ENCODE measurements at places on chromosomes 2 and 18.

DNA sequence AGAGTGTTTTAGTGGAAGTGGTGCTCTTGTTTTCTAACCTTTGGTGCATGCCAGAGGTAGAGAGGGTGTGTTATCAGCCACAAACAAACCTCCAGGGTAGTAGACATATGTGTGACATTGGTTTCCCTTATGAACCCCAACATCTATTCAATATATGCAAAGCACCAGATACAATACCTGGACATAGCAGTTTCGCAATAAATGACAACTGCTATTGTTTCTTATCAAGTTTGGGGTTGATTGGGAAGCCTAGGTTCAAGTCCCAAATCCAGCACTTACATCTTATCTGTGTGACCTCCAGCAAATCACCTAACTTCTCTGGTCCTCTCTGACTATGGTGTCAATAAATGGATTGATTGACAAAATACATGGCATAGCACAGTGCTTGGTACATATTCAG, 169.4 kb upstream of the SERPINE2 start:
- DNase-seq = no peak

GRCh38 chr2:101518578-101519492, 43.9 kb upstream of the RFX8 start:
- no peak for DNase-seq

DNA sequence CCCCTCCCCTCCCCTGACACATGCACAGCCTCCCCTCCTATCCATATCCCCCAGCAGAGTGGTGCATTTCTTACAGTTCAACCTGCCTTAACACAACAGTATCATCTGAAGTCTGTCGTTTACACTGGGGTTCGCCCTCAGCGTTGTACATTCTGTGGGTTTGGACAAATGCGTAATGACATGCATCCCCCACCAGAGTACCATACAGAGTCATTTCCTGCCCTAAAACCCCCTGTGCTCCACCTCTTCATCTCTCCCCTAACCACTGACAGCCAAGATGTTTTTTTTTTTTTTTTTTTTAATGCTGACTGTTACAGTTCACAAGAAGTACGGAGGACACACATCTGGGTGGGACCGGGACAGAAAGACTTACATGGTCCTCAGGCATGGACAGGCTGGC, 22.6 kb downstream of the POMC start:
- DNase-seq = no peak

GRCh38 chr18:28522236-28522635, 345.3 kb upstream of the CDH2 start:
- no peak for DNase-seq

DNA sequence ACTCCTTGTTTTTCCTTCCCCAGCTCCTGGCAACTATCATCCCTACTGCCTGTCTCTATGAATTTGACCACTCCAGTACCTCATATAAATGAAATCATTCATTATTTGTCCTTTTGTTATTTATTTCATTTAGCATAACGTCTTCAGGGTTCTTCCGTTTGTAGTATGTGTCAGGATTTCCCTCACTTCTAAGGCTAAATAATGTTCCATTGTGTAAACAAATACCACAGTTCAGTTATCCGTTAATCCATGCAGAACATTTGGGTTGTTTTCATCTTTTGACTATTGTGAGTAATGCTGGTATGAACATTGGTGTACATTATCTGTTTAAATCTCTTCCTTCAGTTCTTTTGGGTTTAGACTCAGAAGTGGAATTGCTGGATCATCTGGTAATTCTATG, 18.8 kb downstream of the DYNC2LI1 start:
- DNase-seq = no peak

GRCh38 chr18:22342625-22343024, 75.1 kb downstream of the CTAGE1 start:
- DNase-seq = no peak

DNA sequence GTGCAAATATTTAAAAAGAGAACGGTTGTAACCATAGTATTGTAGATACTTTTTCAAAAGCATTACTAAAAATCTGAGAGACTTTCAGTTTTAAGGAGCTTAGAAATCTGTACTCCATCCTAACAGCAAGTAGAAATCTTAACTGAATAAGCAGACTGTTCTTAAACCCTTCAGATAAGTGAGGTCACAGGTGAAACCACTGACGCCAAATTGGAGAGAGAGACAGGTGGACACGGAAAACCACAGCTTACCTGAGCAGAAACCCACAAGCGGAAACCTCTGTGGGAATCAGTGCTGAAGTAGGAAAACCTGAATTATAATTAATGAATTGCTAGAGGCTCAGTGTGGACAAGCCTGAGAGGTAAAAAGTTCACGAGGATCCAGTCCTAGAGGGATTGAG, 959.4 kb upstream of the CELF4 start:
- DNase-seq = no peak

- no peak for DNase-seq
Observed at GRCh38 chr2:112242384-112242783, 12.5 kb downstream of the ZC3H8 start.

GRCh38 chr18:68897286-68897685, 99.4 kb downstream of the CCDC102B start:
- DNase-seq = no peak

DNA sequence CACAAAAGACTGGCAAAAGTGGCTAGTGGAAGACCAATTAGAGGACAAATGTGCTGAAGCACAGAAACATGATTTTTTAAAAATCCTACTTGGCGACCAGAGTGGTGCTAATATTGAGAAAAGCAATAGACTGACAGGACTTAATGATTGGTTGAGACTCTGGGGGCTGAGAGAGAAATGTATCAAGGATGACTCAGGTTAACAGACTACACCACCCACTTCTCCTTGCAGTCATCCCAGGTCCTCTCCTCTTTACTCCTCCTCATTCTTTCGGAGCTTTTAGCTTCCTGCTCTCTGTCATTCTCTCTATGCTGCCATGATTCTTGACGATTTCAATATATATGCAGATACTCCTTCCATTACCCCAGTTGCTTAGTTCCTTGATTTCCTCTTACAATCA, 54.6 kb upstream of the CYTIP start:
- DNase-seq = no peak

DNA sequence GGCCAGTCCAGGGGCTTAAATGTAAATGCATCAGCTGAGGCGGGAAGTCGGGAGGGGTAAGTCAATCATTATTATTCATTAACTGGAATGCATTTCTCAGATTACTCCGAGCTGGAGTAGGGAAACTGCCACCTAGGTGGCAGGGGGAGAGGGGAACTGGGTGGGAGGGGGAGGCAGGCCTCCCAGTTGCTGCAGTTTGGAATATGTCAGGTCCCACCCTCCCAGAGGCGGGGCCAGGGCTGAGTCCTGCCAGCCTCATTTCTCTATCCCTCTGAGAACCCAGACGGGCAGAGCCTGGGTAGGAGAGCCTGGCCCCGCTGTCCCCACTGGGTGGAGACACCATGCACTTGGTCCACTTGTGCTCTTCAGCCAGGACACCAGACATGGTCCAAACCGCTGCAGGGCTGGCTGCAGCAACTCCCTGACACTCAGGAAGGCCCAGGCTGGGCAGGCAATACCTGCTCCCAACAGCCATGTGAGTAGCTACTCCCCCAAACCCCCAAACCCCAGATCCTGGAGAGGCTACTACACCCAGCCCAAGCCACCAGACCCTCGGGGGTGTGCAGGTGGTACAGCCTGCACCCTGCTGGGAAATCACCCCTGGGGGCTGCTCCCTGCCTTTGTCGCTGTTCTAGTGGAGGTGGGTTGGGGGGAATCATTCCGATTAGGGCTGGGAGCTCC, at the start of gene GPBAR1:
Gene GPBAR1 (plus strand): TSS at position 274 of the 681 bp plus-strand sequence. CDS start 1,710 bp downstream, outside the sequence.
- no peak for DNase-seq

GRCh38 chr2:200300638-200301314, 5.7 kb upstream of the SPATS2L start:
- DNase-seq = no peak

DNA sequence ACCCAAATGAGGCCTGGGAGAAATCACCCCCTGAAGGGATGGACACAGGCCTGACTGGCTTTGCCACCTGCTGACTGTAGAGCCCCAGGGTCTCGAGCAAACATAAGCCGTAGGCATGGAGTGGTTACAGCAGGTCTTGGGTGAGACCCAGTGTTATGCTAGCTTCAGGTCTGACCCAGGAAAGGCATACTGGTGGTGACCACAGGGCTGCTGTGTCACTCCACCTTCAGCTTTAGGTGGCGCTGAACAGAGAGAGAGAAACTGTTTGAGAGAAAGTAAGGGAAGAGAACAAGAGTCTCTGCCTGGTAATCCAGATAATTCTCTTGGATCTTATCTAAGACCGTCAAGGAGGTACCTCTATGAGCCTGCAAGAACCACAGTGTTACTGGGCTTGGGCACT, 1544.2 kb upstream of the TMEFF2 start:
- DNase-seq = no peak

DNA sequence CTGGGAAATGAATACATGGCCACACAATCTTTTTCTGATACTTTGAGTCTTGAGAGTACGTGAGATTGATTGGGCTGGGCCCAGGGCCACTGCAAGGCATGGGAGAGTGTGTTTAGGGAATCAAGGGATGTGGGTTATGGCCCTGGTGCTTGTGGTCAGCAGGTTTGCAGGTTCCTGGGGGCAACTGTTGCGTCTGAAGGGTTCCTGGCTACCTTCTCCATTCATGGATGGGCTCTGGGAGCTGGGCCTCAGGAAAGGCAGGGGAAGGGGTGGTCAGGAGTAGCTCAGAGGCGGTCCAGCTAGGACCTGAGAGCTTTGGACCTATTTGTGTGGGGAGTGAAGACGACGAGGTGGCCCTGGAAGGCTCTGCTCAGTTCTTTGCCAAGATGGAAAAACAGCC, 8.4 kb upstream of the ZAP70 start:
- no peak for DNase-seq

DNA sequence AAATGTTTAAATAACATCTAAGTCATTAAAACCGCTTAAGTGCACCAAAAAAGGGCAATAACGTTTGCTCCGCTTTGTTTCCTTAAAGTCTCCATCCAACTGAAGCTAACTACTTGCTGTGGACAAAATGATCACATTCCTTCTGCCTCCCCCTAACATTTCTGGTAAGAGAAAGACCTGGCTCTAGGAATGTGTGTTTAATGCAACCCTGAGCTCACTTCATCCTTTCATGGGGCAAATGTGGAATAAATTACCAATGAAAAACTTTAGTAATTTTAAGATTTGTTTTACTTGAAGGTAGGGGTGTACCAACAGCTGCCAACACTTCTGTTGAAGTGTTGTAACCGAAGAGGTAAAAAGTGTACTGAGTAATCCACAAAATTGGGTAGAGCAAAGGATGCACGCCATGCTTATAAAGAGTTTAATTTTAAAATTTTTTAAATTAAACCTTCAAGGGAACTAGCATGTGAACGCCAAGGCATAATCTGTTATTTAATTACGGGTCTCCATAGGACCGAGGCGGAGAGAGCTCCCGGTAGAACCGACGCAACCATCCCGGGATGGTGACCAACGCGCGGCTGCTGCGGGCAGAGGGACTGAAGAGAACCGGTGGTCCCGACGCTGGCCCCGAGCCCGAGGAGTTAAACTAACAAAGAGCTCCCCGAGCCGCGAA, 1.1 kb downstream of the HNRNPLL start:
- DNase-seq = no peak

- no peak for DNase-seq
Observed at GRCh38 chr18:55268628-55269275, 309.5 kb upstream of the CCDC68 start.

GRCh38 chr2:198191651-198192050, 387.3 kb downstream of the PLCL1 start:
- DNase-seq = no peak

DNA sequence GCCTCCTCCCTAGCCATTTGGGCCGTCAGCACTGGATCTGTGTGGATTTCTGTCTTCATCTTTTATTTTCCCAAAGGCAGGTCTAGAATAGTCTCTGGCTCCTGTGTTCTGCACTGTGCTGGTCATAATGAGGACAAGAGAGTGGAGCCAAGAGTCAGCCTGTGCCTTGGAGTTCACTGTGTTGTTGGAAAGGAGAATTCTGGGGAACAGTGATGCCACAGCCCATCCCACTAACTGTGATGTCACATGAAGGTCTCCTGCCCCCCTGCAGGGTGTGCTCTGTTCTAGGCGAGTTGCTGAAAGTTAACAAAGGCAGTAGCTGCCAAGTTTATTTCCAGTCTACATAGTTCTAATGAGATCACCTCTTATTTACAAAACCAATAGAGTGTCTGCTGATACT, 248.5 kb downstream of the TPGS2 start:
- no peak for DNase-seq

DNA sequence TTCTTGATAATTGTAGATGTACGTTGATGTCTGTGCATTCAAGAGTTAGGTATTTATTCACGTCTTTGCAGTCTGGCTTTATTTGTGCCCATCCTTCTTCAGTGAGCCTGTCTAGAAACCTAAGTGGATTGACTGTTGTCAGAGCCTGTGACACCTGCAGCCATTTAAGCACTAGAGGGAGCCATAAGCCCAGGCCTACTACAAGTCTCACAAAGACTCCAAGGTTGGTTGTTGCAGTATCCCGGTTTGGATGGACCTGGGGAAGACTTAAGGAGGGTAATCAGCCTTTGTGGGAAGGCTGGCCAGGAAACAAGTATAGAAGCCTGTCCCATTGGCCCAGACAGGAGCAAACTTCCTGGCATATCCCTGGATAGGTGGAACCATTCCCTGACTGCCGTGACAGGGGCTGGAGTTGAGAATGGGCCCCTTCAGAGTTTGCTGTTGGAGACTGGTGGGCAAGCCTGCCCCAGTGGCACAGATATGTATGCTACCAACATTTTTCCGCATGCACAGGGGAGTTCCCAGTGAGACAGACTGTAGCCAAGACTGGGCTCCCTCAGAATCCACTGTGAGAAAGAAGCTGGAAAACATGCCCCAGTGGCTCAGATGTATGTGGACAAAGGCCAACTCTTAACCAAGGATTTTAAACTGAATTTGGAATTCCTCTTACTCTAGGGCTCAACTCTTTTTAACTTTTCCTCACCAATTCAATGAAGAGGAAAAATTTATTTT, 9.3 kb upstream of the LRRC30 start:
- DNase-seq = no peak

GRCh38 chr18:8959551-8960135, 142.9 kb upstream of the NDUFV2 start:
- no peak for DNase-seq
